Astrocyte of the spinal cord (primary cell): ENCODE measurements at places on chromosomes 4 and X.

GRCh38 chr4:127448986-127449385 lies 183.8 kb upstream of the INTU start:
- DNase-seq, result no peak

- peak; percentile 72 for DNase-seq
These were observed 21.9 kb downstream of the BMP3 start for GRCh38 chr4:81052119-81053068.

DNA sequence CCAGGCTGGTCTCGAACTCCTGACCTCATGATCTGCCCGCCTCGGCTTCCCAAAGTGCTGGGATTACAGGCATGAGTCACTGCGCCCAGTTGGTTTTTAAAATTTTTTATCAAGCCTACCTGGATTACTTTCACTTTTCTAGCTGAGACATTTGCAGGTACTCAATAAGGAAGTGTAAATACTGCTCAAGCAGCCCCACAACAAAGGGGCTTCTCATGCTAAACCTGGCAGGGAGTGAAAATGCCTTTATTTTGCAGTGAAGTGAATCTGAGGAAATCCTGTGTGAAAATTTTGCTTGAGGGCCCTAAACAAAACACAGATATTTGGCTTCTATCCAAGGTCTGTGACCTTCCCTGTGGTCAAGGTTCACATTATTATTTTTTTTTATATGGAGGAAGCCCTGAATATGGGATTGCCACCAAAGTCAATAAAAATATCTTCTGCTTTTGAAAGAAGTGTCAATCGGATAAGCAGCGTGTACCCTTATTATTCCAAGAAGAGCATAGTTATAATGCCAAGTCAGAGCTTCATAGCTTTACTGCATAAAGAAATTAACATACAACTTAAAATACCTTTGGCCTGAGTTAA lies 481.0 kb downstream of the SH2D1A start:
- DNase-seq, result no peak

DNA sequence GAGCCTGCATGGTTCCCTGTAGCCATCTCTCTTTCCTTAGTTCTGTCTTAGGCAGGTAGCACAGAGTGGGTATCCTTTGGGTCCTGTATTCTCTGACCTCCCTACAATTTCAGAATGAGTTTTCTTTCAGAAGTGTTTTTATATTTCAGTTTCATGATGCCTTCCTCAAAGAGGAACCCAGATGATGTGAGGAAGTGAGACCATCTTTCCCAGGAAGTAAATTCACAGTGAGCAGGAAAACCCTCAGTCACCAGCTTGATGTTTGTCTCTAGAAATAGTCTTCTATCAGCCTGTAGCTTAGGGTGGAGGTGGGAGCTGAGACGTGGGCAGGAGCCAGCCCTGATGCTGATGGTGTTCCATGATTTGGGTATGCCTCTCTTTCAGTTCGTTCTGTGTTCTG lies 16.9 kb downstream of the PLAC1 start:
- no peak for DNase-seq

DNA sequence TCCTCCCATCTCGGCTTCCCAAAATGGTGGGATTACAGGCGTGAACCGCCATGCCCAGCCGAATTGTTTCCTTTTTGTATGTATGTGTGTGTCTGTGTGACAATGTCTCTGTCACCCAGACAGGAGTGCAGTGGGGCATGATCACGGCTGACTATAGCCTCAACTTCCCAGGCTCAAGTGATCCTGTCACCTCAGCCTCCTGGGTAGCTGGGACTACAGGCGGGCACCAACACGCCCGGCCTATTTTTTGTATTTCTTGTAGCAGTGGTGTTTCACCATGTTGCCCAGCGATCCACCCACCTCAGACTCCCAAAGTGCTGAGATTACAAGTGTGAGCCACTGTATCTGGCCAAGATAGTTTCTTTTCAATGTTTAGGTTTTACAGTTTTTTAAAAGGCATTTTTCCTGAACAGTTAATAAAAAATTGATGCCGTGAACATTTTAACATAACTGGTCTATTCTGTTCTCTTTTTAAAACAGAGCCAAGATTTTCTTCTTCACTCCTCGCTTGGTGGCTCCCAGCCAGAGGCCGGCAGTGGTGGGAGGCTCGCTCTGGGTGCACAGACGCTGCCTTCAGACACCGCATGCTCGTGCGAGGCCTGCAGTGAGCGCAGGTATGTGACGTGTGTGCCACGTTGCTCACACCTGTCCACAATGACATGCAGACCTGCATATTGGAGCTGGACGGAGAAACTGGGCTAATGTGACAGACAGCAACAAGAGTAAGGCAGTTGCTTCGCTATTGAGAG lies 88.5 kb downstream of the FAM193A start:
- DNase-seq, result no peak

DNA sequence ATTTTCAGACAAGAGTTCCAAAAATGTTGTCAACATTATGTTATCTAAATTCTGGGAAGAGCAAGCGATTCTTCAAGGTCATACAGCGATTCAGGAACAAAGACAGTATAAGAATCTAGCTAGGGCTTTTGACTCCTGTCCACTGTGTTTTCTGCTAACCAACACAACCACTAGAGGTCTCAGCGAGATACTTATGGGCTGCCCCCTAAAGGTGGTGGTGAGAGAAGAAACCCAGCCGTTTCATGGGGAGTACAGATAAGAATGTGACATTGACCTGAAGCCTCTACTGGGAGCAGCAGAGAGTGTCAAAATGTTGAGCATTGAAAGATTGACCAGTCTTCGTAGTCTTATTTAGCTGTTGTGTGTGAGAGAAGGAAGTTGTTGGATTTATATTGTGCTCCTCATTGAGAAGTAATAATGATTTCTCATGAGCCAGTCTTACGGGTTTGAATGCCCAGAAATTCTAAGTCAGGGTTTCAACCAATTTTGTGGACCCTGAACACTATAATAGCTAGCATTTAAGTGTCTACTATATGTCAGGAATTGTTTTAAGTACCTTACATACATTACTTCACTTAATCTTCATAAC lies 168.3 kb downstream of the SPRY1 start:
- DNase-seq, result peak; percentile 58

- DNase-seq, result no peak
These were observed 165.0 kb downstream of the RBM46 start for GRCh38 chr4:154946113-154946512.

GRCh38 chrX:25976683-25977310 lies 161.3 kb upstream of the MAGEB18 start:
- DNase-seq, result no peak

GRCh38 chrX:39898147-39898546 lies 199.6 kb downstream of the BCOR start:
- DNase-seq, result no peak

- DNase-seq, result no peak
These were observed 46.9 kb upstream of the SYTL5 start for GRCh38 chrX:37959212-37960021.

DNA sequence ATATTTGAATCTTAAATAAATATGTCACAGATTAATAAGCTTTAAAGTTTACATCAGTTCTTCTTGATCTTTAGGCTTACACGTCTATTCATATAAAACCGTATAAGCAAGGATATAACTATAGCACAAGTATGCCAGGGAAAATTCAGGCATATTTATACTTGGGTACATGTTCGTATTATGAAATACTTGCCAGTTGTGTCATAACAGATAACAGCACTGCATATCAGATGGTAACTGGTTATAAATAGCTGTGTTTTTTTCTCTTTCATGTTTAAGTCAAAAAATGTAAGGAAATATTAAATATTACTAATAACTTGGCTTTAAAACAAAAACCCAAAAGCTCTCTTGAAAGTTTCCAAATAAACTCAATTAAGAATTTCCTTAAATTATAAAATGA lies 17.5 kb downstream of the BRWD3 start:
- no peak for DNase-seq

DNA sequence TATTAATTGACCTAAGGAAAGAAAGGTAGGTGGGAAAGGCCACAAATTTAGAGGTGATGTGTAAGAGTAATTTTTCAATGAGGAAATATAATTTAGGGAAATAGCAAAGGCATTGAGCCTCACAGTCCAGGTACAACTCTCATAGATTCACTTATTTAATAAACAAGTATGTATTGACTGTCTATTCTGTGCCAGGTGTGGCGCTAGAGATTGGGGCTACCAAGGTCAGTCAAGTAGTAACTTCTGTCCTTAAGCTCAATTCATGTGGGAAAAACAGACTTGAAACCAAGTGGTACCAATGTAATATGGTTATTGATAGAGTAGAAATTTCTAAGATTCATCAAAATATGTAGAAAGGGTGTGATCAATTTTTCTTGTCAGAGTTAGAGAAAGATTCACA lies 257.5 kb downstream of the C4orf33 start:
- no peak for DNase-seq

- no peak for DNase-seq
These were observed 636 bp downstream of the BCOR start for GRCh38 chrX:40097141-40097503.

DNA sequence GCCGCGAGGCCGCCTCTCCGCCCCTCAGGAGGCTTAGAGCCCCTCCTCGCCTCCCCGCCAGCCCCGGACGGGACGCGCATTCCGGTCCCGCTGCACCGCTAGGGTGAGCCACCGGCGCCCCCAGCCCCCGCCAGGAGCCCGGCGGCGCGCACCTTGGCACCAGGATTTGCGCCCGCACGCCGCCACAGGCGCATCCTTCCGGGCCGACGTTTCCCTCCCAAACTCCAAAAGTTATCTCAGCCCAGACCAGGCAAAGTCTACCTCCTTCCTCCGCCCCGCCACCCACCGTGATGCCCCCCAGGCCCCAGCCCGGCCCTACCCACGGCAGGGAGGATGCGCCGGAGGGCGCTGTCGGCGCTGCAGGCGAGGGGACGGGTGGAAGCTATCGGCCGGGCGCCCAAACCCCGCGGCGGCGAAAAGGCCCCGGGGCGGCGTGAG lies 538 bp downstream of the SCML2 start:
- no peak for DNase-seq

DNA sequence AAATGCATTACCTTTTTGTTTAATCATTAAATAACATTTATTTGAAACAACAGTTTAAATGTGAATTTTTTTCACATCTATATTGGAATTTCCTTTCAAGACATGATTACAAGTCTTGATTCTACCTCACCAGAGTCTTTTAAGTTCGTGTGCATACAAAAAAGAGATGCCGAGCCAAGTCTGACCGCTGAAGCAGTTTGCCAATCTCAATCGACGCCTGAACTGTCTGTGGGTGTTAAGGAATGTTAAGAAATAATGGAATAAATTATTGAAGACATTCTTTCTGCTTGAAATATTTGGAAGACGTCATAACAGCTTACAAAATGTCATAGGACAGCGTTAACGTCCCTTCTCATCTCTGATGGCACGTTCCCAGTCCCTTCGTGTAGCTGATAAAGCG lies 27.9 kb upstream of the TNIP3 start:
- DNase-seq, result no peak

GRCh38 chr4:38618505-38618904 lies 45.5 kb upstream of the KLF3 start:
- DNase-seq, result no peak

GRCh38 chrX:2183193-2183725 lies 317.5 kb downstream of the DHRSX start:
- DNase-seq, result no peak
